ENCODE measurements at places on chromosomes 11 and 22. TPM values are rescaled to one million over a fixed set of nuclear protein-coding genes. Genes with fewer than 3 reads are reported as not detected.

The CLMP gene
- total RNA-seq = 4.7 TPM

DNA sequence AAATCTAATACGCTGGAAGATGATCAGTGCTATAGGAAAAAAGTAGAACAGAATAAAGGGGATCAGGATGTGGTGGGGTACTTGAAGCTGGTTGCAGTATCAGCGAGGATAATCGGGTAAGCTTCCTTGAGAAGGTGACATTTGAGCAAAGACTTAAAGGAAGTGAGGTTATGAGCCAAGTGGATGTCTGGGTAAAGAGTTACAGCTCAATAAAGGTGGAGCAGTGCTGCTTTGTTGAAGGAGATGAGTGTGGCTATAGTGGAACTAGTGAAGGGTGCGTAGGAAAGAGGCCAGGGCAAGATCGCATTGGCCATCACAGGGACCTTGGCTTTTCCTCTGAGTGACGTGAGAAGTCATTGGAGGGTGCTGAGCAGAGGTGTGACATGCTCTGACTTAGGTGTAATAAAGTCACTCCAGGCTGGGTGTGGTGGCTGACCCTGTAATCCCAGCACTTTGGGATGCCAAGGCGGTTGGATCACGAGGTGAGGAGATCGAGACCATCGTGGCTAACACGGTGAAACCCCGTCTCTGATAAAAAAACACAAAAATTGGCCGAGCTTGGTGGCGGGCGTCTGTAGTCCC, 2.3 kb upstream of the SYVN1 start:
- DNase-seq = no peak

DNA sequence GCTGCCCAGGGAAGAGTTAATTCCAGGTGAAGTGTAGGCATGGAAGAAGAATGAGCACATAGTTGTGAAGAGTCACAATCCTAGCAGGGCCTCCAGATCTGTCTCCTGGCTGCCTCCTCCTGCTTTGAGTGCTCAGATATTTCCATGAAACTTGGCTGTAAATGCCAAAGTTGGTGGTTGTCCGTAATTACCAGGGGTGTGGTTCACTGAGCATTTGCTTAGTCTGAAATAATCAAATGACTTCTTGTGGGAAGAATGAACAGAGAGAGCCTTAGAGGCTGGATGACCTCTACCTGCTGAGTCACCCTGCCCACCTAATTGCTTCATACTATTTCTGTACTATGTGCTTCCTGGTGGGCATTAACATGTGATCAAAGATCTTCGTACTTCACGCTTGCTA, 50.9 kb downstream of the APIP start:
- DNase-seq = no peak

The RPS19BP1 gene
- total RNA-seq = 81.4 TPM

DNA sequence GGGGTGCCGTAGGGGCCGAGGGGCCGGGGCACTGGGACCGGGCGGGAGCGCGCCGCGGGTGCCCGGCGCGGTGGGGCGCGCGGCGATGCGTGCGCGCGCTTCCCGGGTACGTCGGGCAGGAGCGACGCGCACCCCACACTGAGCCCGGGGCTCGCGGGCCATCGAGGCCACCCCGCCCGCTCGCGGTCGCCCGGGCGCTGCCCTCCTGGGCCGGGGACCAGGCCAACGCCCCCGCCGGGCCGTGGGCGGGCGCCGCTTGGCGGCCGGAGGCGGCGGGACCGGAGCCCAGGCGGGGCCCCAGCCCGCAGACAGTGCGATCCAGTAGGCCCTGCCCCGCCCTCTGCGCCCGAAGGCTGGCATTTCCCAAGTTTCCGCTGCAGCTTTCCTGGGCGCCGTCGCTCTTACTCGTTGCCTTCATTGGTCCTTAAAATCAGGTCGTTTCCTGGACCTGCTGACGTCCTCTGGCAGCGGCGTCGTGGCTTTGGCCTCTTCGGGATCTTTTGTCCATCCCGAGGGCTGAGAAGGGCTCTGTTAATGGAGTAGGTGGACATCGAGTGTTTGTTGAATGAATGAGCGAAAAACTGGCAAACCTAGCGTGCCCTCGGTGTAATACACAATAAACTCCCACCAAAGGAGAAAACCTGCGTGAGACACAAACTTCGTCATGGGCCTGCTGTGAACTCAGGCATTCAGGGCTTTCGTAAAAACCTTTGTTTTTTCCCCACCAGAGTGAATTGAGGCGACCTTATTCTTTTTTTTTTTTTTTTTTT, 638 bp downstream of the PARVA start:
- DNase-seq = peak; percentile 83

The DCHS1 gene
- total RNA-seq = 3.8 TPM

- DNase-seq = no peak
These were observed 62.2 kb upstream of the FDX1 start for GRCh38 chr11:110367571-110367970.

DNA sequence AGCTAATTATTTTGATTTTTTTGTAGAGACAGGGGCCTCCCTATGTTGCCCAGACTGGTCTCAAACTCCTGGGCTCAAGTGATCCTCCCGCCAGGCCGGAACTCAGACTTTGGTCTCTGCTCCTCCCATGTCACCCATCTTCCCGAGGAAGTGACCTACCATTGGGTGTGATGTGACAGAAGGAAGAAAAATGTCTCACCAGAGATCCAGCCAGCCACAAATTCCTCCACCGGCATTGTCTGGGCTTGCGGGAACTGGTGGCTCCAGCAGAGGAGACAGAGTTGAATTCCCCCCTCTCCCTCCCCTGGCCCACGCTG, 772 bp downstream of the SLC25A45 start:
- DNase-seq = no peak

GRCh38 chr22:49528420-49528720, 299.3 kb downstream of the BRD1 start:
- no peak for DNase-seq
